Activated CD4-positive, alpha-beta T cell treated with anti-CD3 and anti-CD28 coated beads, Interleukin-2, Interleukin-4, amounts not matched to agents 100 ng/mL and 50 ng/mL, durations not matched to agents 16 hours and 8 hours (primary cell): ENCODE measurements at places on chromosomes 12 and 14.

DNA sequence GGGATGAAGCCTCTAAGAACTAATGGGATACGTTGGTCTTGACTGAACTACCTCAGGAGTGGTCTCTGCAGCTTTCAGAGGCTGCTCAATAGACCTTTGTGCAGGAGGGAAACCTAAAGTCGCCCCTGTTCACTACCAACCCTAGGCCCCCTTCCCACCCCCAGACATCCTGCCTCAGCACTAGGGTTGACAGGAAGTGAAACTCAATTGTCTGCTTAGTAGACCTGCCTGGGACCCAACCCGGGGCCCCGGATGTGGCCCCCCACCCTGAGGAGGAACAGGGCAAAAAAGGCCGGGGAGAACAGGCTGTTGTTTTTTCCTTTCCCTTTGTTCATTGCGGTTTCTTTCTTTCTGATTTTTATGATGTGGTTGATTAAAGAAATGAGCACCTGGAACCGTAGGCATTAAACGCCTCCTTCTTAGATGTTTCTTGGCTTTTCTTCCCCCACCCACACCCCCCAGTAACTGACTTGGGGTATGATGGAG is 1.6 kb upstream of the DGKA start:
- DNase-seq, result peak; percentile 91

GRCh38 chr12:103964805-103965204 is 867 bp upstream of the TDG start:
- DNase-seq, result no peak

GRCh38 chr14:94292526-94292871 is 569 bp downstream of the SERPINA10 start:
- no peak for DNase-seq

GRCh38 chr12:25020621-25021243 is 71.8 kb upstream of the BCAT1 start:
- DNase-seq, result no peak

DNA sequence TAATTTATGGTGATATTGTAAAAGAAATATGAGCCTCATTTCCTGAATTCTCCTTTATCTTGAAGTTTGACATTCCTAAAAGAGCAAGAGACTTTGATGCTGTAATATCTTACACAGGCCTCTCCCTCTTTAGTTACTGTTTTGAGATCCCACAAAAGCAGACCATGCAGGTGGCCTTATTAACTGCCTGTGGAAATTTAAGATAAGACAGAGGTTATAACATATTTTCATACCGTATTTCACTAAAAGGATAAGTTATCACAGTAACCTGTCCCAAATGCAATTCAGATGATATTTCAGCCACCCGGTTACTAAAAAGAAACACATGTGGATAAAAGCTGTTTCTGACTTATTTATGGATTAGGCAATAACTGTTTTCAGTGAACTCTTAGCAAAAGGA is 150.1 kb downstream of the NAV3 start:
- no peak for DNase-seq

DNA sequence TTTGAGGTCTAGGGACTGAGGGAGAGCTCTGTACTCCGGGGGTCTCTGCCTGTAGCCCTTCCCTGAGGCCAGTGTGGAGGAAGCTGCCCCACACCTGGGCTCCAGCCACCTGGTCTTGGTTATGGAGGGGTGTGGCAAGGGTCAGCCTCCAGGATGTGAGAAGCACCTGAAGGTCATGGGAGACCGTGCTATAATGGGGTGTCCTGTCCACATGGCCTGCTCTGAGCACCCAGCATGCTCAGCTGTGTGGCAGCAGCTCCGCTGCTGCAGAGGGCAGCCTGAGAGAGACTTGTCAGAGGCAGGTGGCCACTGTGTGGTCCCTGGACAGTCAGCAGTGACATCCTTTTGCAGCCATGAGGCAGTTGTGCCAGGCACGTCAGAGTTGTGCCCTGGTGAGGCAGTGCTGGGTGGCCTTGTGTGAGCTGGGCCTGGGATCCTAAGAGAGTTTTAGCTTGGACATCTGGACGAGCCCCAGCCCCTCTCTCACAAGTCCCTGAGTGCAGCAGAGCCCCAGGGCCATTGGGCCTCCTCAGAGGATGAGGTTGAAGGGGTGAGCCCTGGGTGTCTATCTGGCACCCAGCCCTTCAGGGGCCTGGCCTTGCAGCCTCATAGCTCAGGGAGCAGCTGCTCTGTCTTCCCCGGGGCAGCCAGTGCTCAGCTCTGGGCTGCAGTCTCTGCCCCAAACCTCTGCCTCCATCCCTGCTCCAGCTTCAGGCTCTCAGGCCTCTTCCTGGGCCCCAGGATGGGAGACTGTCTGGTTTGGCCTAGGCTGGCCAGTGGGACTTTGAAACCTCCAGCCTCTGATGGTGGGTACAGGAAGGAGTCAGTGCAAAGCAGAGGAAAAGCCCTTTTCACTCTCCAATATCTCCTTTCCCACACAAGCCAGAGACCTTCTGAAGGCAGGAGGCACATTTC is 7.4 kb upstream of the ATG101 start:
- no peak for DNase-seq

DNA sequence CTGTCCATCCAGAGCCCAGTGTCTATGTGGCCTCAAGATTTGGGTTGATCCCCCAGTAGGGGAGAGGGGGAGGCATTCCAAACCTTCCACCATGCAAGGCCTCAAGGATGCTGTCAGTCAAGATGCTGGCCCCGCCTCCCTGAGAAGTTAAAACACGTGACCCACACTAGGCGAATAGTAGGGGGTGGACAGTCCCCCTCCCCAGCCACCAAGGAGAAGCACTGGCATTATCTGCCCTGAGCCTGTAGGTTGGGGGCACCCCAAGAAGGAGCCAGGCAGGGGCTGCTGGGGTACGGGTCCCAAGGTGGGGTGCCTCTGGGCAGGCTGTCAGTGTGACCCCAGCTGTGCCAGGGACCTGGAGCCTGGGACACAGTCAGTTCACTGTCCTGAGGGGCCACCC is 2.3 kb downstream of the SLC25A29 start:
- DNase-seq, result no peak

DNA sequence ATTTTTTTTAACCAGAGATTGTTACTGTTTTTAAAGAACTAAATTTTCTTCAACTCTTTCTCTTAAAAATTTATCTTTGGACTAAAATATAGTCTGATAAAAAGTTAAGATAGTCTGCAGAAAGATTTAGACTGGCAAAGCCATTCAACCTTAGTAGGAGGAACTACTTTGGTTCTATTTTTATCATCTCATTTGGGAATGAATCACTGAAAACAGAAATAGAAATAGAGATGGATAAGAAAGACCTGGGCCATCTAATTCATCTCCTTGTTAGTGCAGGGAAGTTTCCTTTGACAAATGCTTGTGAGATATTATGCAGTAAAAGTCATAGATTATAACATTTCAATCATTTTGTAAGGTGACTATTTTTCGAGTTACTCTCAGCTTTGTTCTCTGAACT is 263.2 kb upstream of the NPAS3 start:
- no peak for DNase-seq

DNA sequence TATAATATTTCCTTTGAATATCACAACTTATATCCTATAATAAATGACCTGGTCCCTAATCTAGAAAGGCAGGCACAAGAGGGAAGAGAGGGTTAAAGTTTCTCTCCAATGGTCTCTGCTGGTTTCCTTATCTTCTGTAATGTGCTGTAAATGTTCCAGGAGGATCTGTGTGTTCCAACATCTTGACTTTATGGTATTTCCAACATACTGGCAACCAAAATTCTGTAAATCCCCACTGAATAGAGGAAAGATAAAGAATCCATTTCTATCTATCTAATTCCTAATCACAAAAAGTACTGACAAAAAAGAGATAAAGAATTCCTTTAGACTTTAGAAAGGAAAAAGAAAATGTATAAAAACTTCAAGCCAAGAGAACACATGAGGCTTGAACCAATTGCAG is 146.4 kb upstream of the CCDC198 start:
- no peak for DNase-seq

GRCh38 chr14:74979029-74979428 is 23.6 kb upstream of the PGF start:
- no peak for DNase-seq

- no peak for DNase-seq
Observed at GRCh38 chr14:53528185-53528671, 375.1 kb upstream of the DDHD1 start.

DNA sequence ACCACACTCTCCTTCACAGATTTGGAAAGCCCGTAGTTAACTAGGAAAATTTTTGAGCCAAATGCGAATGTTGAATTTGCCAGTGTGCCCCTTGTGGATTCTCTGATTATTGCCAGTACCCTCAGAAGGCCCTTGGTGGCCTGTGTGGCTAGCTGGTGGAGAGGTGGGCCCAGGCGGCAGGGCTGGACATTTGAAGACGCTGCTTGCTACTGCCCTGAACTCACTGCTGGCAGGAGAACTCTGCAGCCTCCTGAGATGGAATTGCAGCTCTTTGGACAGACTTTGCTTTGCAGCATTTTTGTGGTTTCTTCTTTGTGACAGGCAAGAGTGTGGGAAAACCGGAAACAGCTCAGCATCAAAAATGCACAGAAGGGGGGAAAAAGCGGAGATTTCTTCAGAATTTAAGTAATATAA is 97.6 kb downstream of the TGFB3 start:
- DNase-seq, result no peak

DNA sequence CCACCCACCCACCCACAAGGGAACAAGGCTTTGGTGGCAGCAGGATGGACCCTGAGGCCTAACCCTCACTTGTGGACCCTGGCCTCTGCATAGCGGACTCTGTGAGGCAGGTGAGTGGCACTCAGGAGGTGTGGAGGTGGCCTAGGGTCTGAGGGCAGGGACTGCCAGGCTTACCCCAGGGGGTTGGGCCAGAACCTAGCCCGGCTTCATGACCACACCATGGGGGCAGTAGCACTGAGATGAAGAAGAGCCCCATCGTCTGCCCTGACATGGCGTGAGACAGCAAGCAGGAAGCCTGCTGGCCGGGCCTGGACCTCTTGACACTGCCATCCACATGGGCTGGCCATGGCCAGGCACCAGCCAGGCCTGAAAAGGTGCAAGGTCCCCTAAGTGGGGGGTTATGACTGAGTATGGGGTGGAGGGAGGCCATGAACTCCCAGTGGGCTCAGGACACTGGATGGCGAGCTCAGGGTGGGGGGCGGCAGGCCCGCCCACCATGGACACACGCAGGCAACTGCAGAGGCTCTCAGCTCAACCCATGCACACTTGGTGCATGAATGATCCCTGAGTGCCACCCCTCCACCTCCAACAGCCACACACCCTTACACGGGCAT is 29.3 kb downstream of the JAG2 start:
- no peak for DNase-seq

DNA sequence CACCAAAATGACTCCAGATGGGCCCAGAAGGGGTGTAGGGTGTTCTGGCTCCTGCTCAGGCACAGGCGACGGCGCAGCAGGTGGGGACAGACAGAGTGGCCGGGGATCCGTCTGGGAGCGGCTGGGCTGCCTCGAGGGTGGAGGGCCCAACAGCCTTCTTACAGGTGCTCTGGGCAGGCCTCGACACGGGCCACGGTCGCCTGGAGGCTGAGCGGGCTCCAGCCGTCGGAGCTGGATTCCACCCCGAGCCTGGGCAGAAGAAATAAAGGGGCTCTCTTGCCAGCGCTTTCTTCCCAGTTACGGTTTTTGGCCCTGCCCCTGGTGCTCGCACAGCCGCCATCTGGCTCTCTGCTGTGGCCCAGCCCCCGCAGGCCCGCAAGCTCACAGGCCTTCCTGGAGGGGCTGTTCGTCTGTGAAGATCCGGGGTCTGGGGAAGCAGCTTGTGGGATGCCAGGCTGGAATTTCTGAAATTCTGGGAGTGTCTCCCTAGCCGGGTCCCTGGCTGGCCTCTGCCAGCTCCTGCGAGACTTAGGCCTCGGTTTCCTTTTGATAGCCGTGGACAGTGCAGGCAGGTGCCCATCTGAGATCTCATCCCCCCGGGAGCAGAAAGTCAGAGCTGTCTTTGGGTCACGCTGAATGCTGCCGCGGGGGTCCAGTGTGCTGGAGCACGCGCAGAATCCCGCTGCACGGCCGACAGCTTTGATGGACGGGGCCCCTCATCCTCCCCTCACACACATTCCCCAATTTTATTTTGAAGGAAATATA is 122.7 kb downstream of the PAPOLA start:
- no peak for DNase-seq

DNA sequence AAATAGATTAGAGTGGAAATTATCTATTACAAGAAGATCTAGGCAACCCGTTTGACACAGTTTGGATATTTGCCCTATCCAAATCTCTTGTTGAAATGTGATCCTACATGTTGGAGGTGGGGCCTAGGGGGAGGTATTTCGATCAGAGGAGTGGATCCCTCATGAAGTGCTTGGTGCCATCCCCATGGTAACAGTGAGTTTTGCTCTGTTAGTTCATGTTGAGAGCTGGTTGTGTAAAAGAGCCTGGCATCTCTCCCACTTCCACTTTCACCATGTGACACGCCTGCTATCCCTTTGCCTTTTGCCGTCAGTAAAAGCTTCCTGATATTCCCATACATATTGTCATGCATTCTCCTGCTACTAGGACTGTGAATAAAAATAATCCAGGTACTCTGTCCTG is 66.4 kb upstream of the FLRT2 start:
- no peak for DNase-seq
